ENCODE measurements at places on chromosomes 6 and 20. TPM values are rescaled to one million over a fixed set of nuclear protein-coding genes. Genes with fewer than 3 reads are reported as not detected.
A peak's percentile ranks its signal among the peaks of the same experiment; 100 is the strongest.

The ULBP2 gene
- 0.32 TPM for total RNA-seq

The SDCBP2 gene
- 3.2 TPM for total RNA-seq

The RIPPLY2 gene
- total RNA-seq, result not detected

The RAD21L1 gene
- not detected for total RNA-seq

The ZSWIM3 gene
- 4.2 TPM for total RNA-seq

The HELZ2 gene
- 16.1 TPM for total RNA-seq

The SLC22A3 gene
- not detected for total RNA-seq

The PRICKLE4 gene
- not detected for total RNA-seq

The KPNA5 gene
- 13.6 TPM for total RNA-seq

The TP53TG5 gene
- 0.80 TPM for total RNA-seq

The COL10A1 gene
- not detected for total RNA-seq

The MYLK4 gene
- total RNA-seq, result 0.12 TPM

The GPX5 gene
- not detected for total RNA-seq

GRCh38 chr6:47174502-47175023 is 132.4 kb upstream of the ADGRF1 start:
- DNase-seq, result no peak

- DNase-seq, result no peak
Observed at GRCh38 chr6:87945966-87946365, 101.7 kb upstream of the SPACA1 start.

- DNase-seq, result peak; percentile 51
Observed at GRCh38 chr6:122400121-122400450, 634 bp downstream of the HSF2 start.

GRCh38 chr6:108235127-108235526 is 25.7 kb downstream of the SNX3 start:
- DNase-seq, result no peak

DNA sequence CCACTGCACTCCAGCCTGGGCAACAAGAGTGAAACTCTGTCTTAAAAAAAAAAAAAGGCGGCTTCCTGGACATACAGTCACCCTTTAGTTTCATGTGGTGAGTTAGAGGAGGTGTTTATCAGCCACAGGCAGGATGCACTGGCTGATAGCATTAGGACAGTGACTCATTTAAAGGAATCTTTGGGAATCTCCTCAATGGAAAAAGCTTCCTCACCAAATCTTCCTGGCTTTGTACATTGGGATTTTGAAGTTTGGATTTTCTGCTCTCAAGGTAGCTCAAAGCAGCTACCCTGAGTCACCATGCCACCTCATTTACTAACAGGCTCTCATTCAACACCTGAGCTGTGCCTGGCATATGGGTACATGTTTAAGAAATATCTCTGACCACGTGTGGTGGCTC is 20.2 kb downstream of the PRPH2 start:
- DNase-seq, result peak; percentile 11

DNA sequence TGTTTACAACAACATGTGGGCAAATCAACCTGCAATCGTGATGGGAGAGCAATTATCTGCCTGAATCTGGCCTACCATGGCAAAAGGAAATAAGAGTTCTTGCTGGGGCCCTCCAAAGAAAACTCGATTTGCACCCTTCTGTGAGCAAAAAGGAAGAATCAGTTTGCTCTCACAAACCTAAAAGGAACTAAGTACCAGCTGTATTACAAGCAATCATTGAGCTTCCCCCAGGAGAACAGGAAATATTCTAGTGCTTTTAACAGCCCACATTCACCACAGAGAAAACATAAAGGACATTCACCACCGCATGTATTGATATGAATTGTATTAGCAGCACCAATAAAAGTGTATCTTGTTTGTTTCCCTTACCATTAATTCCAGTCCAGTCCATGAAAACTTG is 75.0 kb downstream of the MBOAT1 start:
- DNase-seq, result no peak

DNA sequence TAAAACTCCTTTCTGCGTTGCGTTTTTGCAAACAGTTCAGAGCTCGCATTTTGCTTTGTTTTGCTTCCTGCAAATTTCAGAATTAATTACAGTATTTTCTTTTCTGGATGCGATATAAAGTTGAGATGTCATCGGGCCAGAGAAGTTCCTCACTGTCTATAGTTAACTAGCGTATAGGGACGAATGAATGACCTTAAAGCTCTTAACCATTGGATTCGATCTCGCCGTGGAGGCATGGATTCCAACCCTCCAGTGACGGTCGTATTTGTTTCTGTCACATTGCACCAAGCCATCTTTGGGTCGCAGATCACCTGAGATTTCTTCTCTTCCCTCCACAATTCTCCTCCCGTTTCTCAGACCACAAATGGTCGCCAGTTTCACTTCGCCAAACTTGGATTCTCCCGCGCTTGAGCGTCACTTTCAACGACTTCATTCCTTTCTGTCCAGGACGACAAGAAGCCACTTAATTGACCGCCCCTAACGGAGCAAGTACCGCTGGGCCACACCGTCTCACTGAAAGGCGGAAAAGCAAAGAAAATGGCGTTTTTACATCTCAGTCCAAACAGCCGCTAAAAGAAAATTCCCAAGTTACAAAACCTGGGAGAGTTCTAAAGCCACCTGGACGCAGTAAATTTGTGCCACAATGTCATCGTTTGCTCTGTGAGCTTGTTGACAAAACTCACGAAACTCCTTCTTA is 85.3 kb upstream of the ZNF184 start:
- no peak for DNase-seq

GRCh38 chr6:61586934-61587537 is 699.0 kb downstream of the KHDRBS2 start:
- no peak for DNase-seq

- no peak for DNase-seq
Observed at GRCh38 chr6:39593646-39594045, 131.6 kb downstream of the KIF6 start.

DNA sequence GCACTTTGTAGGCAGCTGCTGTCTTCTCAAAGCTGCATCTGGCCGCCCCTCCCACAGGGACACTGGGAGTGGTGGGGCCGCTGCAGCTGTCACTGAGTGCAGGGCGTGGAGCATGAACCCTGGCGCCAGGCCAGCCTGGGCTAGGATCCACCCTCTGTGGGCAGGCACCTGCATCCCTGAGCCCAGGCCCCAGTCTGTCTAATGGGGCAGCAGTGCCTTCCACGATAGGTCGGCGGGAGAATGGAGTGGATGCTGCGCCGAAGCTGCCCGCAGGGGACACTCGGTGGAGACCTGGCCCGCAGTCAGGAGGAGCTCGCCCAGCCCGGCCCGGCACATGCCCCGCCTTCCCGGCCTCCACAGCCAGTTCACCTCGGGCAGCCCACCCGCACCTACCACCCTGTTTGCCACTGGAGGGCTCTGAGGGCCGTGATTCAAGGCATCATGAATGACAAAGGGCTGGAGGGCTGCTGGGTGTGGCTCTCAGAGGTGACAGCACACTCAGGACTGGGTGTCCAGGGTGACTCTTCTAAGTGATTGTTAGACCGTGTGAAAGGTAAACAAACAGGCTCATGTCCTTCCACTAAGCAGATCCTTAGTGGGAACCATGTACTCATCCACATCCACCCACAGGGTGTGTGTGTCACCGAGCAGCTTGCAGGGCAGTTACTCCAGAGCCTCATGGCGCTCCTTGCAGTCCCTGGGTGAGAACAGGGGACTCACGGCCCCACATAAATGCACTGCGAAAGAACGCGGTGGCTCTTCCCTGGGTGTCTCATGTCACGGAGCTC is 133.9 kb downstream of the AGPAT4 start:
- no peak for DNase-seq

- DNase-seq, result no peak
Observed at GRCh38 chr20:59471653-59472421, 132.5 kb upstream of the PHACTR3 start.

GRCh38 chr6:160101277-160102205 is 20.1 kb upstream of the SLC22A1 start:
- DNase-seq, result no peak

GRCh38 chr6:131510094-131510493 is 62.9 kb upstream of the ARG1 start:
- DNase-seq, result no peak

GRCh38 chr6:11263291-11263775 is 30.9 kb upstream of the NEDD9 start:
- DNase-seq, result no peak

GRCh38 chr20:38152621-38153221 is 12.3 kb downstream of the TGM2 start:
- peak; percentile 55 for DNase-seq

DNA sequence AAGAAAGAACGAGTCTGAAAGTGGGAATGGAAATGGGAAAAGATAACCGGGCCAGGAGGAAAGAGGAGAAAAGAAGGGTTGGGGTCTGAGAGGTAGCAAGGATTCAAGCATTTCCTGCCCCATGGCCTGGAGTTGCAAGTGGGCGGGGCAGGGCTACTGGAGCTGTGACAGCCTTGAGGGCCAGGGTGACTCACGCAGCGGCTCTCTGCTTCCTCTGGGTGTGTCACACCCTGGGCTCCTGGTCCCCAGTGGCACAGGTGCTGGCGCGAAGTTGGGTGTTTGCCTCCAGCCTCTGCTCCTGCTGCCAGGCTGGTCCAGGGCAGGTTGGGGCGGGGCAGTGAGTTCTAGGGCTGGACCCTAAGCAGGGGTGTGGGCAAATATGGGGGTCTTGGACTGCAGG is 3.3 kb upstream of the ULBP3 start:
- DNase-seq, result peak; percentile 70

DNA sequence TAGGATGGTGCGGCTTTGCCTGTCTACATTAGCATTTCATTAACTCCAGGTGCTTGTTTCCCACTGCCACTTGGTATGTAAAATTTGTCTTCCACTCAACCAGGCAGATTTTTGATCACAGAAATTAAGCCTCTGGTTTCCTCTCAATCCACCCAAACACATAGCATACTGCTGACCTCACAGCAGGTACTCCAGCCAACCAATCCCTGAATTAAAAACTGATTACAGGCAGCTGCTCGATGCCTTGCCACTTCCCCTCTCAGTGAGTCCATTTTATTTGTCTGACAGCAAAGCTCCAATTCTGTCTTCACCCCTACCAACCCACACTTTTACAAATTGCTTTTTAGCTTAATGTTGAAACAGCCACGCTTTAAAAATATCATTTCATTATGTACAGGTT is 95.2 kb downstream of the PLCB1 start:
- DNase-seq, result no peak

DNA sequence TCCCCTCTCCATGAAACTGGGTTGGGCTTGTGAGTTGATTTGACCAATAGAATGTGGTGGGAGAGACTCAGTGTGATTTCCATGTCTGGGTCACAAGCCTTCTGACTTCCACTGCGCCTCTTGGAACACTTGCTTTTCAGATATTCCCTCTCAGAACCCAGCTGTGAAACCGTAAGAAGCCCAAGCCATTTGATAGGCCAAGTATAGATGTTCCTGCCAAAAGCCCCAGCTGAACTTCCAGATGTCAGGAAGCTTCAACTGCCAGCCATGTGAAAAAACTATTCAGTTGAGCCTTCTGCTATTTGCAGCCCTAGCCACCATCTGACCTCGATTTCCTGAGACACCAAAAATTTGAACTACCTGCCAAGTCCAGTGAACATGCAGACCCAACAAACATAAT is 387.8 kb upstream of the GJE1 start:
- DNase-seq, result no peak

DNA sequence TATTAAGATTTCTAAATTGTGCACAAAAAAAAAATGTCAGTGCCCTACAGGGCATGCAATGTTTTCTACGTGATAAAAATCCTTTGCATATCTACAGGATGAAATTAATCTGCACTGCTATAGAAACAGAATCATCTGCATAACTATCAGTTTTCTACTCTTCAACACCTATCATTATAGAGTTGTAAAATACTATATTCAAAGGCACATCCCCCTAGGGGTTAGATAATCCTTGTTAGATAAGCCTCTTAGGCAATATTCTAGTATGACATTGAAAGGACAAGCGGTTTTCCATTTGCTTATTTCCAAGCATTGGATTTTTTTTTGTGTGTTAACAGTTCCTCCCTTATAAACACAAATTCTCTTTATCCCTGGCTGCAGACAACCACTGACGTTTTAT is 98.7 kb upstream of the LAMA2 start:
- DNase-seq, result no peak

DNA sequence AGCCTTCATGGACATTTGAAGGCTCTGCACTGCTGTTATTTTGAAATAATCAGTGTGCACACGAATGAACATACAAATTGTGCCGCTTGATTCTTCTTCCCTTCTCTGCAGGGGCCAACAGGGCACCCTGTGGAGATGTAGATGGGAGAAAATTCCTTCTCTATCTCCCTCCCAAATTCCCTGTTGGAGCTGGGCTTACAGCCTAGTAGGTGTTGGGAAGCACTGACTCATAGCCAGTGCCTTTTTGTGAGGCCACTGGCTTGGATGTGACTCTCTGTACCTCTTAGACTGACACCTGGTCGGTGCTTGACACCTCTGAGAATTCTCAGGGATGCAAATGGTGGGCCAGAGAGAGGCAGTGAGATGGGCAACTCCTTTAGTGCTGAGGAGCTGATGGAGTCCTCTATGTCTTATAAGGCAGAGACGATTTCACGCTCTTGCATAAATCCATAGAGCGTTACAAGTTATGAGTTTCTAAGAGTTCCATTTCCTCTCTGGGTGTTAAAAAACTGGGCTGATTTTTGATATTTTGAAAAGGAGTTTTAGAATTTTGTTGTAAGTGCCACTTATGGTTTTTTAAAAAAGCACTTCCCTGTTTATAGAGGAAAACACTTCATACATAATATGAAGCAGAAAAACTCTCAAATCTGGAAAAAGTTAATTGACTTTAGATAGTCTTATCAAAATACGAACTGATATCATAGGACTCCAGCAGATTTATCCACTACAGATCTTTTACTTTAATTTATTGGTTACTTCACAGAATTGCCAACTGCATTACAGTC is 89.8 kb upstream of the MAP3K7 start:
- DNase-seq, result no peak
